ENCODE measurements at places on chromosomes 13 and 19.

GRCh38 chr13:74839656-74840055 is 642.3 kb downstream of the TBC1D4 start:
- DNase-seq = no peak

- DNase-seq = peak; percentile 77
These were observed 31.5 kb upstream of the HIF3A start for GRCh38 chr19:46265217-46265828.

GRCh38 chr19:29012457-29012856 is 200.5 kb downstream of the UQCRFS1 start:
- DNase-seq = no peak

- peak; percentile 78 for DNase-seq
These were observed 6.0 kb downstream of the RUVBL2 start for GRCh38 chr19:48999481-49000325.

- no peak for DNase-seq
These were observed 10.3 kb downstream of the PTPRS start for GRCh38 chr19:5330307-5330720.

Measured in iPS-NIHi11 (cell line).